Mammary epithelial cell (primary cell): ENCODE measurements at places on chromosomes 1 and 21. TPM values are rescaled to one million over a fixed set of nuclear protein-coding genes. Genes with fewer than 3 reads are reported as not detected.

Gene LCE1F
- total RNA-seq = 10.1 and 20.7 TPM in 2 replicates

Gene DDAH1
- 15.8 TPM for total RNA-seq

Gene MR1
- total RNA-seq = 20.4 and 21.1 TPM in 2 replicates

Gene ACTA1
- total RNA-seq = 10.8 TPM

Gene CRNN
- not detected for total RNA-seq

Gene MFSD2A
- 32.6 and 54.0 TPM in 2 replicates for total RNA-seq

Gene CTSK
- total RNA-seq = 6.7 TPM

Gene NRDC
- 154 and 195 TPM in 2 replicates for total RNA-seq

Gene RPE65
- under 0.01 TPM for total RNA-seq

Gene HSF2BP
- total RNA-seq = 4.0 TPM

Gene C1orf232
- not detected for total RNA-seq

Gene CORT
- 0.33 TPM for total RNA-seq

Gene SYT6
- total RNA-seq = not detected

Gene PPFIA4
- total RNA-seq = 2.4 and 8.2 TPM in 2 replicates

Gene COL11A1
- total RNA-seq = 16.0 TPM

Gene SPRR2F
- total RNA-seq = not detected

Gene LYPD8
- total RNA-seq = 1.2 TPM

Gene SAMSN1
- total RNA-seq = not detected

Gene INTS11
- 46.3 TPM for total RNA-seq

Gene TAS1R3
- total RNA-seq = not detected in 2 replicates

Gene IL24
- not detected in 2 replicates for total RNA-seq

Gene GALE
- 24.2 TPM for total RNA-seq

Gene C1orf226
- 0.91 and 1.5 TPM in 2 replicates for total RNA-seq

Gene KRTAP13-2
- not detected in 2 replicates for total RNA-seq

Gene FAM110D
- not detected for total RNA-seq

Gene DRAXIN
- total RNA-seq = 0.05 and 0.07 TPM in 2 replicates

Gene ELOA
- total RNA-seq = 38.0 TPM

Gene NCMAP
- not detected in 2 replicates for total RNA-seq

Gene ALX3
- not detected for total RNA-seq

Gene HEATR1
- total RNA-seq = 53.2 TPM

Gene RHEX
- total RNA-seq = not detected

Gene AHCTF1
- 31.7 TPM for total RNA-seq

Gene CHI3L1
- total RNA-seq = not detected in 2 replicates

Gene MTARC2
- total RNA-seq = 3.7 TPM

Gene SRGAP2C
- 24.1 and 40.5 TPM in 2 replicates for total RNA-seq

Gene ABCG1
- 16.9 and 23.2 TPM in 2 replicates for total RNA-seq

Gene RHCE
- total RNA-seq = not detected in 2 replicates

Gene KRTAP11-1
- not detected in 2 replicates for total RNA-seq

Gene BATF3
- total RNA-seq = not detected

Gene CFHR1
- total RNA-seq = not detected in 2 replicates

Gene OLIG2
- not detected for total RNA-seq

Gene NTMT2
- not detected in 2 replicates for total RNA-seq

Gene TMPRSS2
- 0.83 TPM for total RNA-seq

Gene TRIM63
- total RNA-seq = not detected in 2 replicates

Gene EFNA3
- total RNA-seq = 2.2 TPM

Gene NPHS2
- total RNA-seq = not detected in 2 replicates

Gene AMY1C
- total RNA-seq = not detected

Gene OR10T2
- total RNA-seq = not detected

Gene AMY2A
- total RNA-seq = not detected
